ENCODE measurements at places on chromosomes 6 and 20.

DNA sequence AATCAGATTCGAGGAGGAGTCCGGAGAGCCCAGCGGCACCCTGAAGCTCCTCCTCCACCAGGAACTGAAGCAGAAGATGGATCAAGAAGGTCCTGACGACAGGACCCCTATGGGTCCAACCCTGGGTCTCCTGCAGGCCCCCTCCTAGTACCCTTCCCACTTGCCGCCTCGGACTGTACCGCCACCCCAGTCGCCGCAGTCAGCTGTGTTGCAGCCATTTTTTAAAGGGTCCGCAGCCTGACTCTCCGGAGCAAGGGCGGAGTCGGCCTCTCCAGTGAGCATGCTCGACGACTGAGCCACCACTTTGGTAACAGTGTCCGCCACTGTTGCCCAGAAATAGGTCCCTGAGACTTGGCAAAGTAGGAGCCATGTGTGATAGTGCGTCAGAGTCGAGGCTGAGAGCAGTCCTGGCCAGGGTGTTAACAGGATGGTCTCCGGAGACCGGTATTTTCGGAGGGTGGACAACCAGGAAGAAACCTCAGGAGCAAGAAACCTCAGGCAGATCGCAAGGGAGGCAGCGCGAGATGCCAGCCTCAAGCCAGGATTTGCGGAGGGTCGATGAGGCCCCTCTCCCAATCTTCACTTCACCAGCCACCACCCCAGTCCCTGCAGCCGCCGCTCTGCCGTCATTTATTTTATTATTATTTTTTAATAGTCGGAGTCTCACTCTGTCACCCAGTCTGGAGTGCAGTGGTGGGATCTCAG is 294.6 kb upstream of the ZNF337 start:
- no peak for DNase-seq

- DNase-seq: no peak
Measured at GRCh38 chr6:157126183-157127098, 196.9 kb downstream of the TMEM242 start.

DNA sequence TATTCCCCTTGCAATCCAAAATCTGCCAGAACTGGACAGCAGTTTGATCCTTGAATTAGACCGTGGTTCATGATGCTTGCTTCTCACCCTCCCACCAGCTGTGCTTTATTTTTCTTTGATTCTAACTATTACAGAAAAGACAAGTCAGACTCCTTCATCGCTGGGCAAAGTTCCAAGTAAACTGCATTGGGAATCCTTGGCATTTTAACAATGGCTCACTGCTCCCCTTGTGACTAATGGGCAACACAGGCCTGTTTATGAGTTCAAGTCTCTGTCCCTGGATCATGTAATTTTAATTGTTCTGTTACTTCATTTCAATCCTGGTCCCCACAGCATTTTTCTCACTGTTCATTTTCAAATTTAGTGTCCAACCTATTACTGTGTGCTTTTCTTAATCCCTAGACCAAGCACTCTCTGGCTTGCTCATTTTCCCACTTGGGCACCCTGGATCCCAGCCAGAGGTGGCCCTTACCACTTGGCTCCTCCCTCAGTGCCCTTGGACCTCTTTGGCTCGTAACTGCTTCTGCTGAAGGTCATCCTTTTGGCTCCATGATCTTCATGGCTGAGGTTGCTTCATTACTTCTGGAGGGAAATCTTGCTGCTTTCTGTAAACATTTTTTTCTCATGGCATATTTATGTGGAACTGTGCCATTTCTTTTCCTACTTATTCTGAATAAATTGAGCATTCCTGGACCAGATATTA is 32.8 kb downstream of the PSMB9 start:
- DNase-seq: no peak

- no peak for DNase-seq
Measured at GRCh38 chr6:163460307-163460782, 45.8 kb downstream of the QKI start.

- no peak for DNase-seq
Measured at GRCh38 chr20:63238514-63239125, 2.9 kb downstream of the BIRC7 start.

DNA sequence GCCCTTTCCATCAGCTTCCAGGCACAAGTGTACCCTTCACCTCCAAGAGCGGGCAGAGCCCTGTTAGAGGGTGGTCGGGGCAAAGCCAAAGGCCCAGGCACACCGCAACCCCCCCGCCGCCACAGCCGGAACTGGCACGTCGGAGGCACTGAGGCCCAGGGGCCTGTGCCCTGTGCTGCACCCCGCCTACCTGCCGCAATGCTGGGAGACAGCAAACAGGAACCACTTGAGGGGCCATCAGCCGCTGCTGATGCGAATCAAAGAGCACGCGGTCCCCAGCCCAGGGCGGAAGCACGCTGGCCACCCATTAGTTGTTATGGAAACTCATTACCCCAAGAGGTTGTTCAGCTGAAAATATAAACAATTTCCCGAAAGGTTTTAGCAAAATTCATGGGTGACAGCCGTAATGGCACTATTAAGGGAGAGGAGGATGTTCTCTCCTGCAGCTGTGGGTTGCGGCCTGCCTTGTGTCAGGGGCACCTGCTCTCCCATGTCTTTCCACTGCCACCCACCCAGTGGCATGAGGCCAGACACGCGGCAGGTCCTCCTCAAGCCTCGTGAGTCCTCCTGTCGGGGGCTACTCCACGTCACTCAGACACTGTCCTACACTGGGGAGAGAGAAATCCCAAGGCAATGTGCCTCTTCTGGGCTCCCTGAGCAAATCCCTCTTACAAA is 65.3 kb downstream of the EDN3 start:
- DNase-seq: no peak

GRCh38 chr6:134312038-134312660 is 5.8 kb downstream of the SGK1 start:
- DNase-seq: no peak

All from stimulated activated CD4-positive, alpha-beta T cell treated with anti-CD3 and anti-CD28 coated beads, Interleukin-15, amount 100 ng/mL, for 24 hours (primary cell).